Daoy (cell line): ENCODE measurements at places on chromosomes 11 and 22. TPM values are rescaled to one million over a fixed set of nuclear protein-coding genes. Genes with fewer than 3 reads are reported as not detected.

RRP8 gene
- total RNA-seq = 17.4 and 17.9 TPM in 2 replicates

CLDN5 gene
- total RNA-seq = 0.11 TPM in 1 of 2 replicates, not detected in the other

SLC5A12 gene
- not detected in 2 replicates for total RNA-seq

MS4A6A gene
- not detected in 2 replicates for total RNA-seq

DDTL gene
- 0.11 and 1.1 TPM in 2 replicates for total RNA-seq

COMT gene
- total RNA-seq = 128 and 166 TPM in 2 replicates

KCNK7 gene
- not detected in 2 replicates for total RNA-seq

MIOX gene
- total RNA-seq = not detected in 2 replicates

APOBEC3F gene
- 0.97 and 6.9 TPM in 2 replicates for total RNA-seq

SCGB2A2 gene
- not detected in 2 replicates for total RNA-seq

TEX12 gene
- not detected in 2 replicates for total RNA-seq

CDHR5 gene
- total RNA-seq = not detected in 2 replicates

LRRC55 gene
- total RNA-seq = under 0.01 and 0.03 TPM in 2 replicates

SIRT3 gene
- 4.9 and 5.4 TPM in 2 replicates for total RNA-seq
